ENCODE measurements at places on chromosomes 5 and 9. TPM values are rescaled to one million over a fixed set of nuclear protein-coding genes. Genes with fewer than 3 reads are reported as not detected.

Gene TAF7
- 44.2 TPM for total RNA-seq

Gene SLC46A2
- under 0.01 TPM for total RNA-seq

Gene SOHLH1
- not detected for total RNA-seq

Gene SPINK13
- not detected for total RNA-seq

Gene TAF11L10
- total RNA-seq: not detected

Gene UBTD2
- 37.6 TPM for total RNA-seq

Gene NR5A1
- total RNA-seq: not detected

Gene PDE6A
- under 0.01 TPM for total RNA-seq

Gene TXNDC8
- not detected for total RNA-seq

Gene WASHC1
- 4.1 TPM for total RNA-seq

Gene SV2C
- total RNA-seq: not detected

Gene PCDHA8
- 0.36 TPM for total RNA-seq

Gene SLC6A18
- total RNA-seq: not detected

Gene KLF4
- total RNA-seq: 34.7 TPM

Gene INSL4
- not detected for total RNA-seq

Gene SLC36A3
- not detected for total RNA-seq

Gene ARL14EPL
- total RNA-seq: not detected

Gene CCNO
- 1.4 TPM for total RNA-seq

Gene FOXD4L6
- total RNA-seq: under 0.01 TPM

Gene PHF24
- total RNA-seq: not detected

Gene SPINK14
- not detected for total RNA-seq

Gene ASPN
- total RNA-seq: 1.2 TPM

Gene ZNF618
- total RNA-seq: 13.6 TPM

Gene ADGRD2
- total RNA-seq: not detected

Gene ANKRD31
- total RNA-seq: 0.29 TPM

Gene AK8
- 1.1 TPM for total RNA-seq

Gene IL5
- not detected for total RNA-seq

Data from osteoblast (primary cell).